ENCODE measurements at places on chromosomes 3 and 15.
A peak's percentile ranks its signal among the peaks of the same experiment; 100 is the strongest.

DNA sequence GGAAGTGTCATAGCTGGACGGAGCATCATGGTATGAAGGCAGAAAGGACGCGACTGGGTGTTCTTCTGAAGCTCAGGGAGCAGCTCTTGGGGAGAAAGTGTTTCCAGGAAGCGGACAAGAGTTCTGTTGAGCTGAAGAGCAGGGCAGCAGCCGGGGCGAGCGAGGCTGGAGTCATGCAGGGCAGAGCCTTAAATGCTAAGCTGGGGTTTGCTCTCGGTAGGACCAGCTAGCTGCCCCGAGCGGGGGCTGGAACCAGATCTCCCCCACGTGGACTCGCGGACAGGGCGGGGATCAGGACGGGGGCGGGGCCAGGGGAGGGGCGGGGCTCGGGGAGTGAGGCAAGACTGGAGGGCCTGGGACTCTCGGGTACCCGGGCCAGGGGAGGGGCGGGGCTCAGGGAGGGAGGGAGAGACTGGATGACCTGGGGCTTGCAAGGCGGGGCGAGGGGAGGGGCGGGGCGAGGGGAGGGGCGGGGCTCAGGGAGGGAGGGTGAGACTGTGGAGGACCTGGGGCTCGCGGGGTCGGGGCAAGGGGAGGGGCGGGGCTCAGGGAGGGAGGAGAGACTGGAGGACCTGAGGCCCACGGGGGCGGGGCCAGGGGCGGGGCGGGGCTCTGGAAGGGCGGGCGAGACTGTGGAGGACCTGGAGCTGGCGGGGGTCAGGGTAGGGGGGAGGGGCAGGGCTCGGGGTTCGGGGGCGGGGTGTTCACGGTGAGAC, 461 bp upstream of the FAH start:
- peak; percentile 77 for DNase-seq

GRCh38 chr3:189449084-189449483, 182.1 kb upstream of the TP63 start:
- DNase-seq = no peak

GRCh38 chr3:158936530-158937113, 134.8 kb downstream of the MFSD1 start:
- DNase-seq = no peak

DNA sequence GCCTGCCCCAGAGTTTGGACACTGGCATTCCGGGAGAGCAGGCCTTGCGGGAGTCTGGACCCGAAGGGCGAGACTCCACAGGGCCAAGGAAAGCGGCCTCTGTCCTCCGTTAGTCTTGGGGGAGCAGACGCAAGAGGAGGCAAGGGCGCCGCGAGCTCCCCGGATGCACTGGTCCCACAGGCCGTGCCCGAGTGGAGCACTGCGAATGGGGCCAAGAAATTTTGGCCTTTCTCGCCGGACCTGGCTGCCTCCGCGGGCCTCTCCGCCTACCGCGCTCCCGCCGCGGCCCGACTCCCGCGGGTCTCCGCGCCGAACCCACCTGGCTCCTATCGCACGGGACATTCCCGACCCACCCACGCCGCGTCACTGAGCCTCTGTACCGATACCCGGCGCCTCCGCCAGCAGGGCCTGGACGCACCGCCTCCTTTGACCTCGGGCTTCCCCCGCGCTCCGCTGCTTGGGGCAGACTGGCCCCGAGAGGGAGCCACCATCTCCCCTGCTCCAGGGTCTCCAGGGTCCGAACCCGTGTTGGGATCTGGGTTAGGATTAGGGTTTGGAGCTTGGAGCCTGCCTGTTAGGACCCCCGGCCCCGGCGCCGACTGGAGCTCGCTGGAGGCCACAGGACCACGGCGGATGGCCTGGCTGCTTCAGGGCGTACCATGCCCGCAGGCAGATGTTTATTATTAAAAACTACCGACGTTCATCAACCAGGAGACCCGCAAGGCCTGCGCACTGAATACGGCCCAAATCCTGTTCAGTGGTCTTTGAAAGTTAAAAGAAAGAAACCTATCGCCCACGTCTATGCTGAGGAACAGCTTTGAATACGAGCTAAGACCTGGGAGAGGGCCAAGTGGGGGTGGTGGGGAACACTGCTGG, 11.7 kb downstream of the SHOX2 start:
- DNase-seq = no peak

GRCh38 chr3:58288011-58288728, 17.9 kb upstream of the RPP14 start:
- no peak for DNase-seq

DNA sequence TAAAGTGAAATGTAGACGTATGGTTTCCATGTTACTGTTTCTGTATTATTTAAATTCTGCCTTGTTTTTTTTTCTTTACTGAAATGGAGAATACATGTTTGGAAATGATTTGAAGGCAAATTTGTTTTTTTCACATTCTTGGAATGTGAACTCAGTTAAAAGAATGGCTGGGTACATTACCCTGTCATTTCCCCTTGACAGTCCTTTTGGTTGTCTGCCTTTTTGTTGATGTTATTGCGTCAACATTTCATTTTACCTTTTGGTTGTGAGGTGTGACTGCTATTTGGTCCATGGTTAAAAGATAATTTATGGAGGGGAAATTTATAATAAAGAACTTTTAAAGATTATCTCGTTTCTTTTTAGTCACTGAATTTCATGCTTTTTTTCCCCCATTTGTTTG, 3.2 kb upstream of the GPR171 start:
- no peak for DNase-seq

- no peak for DNase-seq
These were observed 3.3 kb upstream of the SLC22A14 start for GRCh38 chr3:38278841-38279240.

DNA sequence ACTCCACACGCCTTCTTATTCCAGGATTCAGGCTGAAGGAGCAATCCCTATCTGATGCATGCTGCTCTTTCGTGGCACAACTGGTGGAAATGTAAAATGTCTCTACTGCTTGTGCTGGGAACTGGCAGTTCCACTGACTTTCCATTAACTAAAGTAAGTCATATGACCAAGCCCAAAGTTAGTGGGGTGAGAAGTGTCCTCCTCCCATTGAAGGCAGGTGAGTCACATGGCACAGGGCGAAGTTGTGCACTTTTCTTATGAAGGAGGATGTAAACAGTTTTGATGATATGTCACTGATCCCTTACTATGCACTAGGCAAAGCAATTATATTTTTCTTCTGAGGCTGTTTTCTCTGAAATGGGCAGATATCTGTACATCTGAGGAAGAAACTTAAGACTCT, 51.6 kb downstream of the SLC7A14 start:
- DNase-seq = no peak

GRCh38 chr3:182970811-182971418, 9.4 kb downstream of the DCUN1D1 start:
- DNase-seq = no peak

GRCh38 chr3:37271611-37272010, 97.2 kb upstream of the LRRFIP2 start:
- no peak for DNase-seq

DNA sequence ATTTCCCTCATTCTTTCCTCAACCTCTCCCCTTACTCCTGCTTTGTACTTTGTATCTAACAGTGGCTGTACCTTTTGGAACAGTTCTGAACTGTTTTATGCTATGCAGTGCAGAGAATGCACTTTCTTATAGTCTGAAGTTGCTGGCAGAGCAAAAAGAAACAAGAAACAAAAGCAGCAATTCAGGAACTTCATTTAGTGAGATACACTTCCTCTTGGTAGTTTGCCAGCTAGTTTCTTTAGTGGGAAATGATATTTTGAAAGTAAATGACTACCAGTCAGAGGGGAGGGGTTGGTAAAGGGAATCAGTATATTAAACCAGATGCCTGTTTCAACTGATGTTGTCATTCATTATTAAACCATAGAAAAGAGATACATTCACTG, 55.0 kb upstream of the CHD2 start:
- no peak for DNase-seq

DNA sequence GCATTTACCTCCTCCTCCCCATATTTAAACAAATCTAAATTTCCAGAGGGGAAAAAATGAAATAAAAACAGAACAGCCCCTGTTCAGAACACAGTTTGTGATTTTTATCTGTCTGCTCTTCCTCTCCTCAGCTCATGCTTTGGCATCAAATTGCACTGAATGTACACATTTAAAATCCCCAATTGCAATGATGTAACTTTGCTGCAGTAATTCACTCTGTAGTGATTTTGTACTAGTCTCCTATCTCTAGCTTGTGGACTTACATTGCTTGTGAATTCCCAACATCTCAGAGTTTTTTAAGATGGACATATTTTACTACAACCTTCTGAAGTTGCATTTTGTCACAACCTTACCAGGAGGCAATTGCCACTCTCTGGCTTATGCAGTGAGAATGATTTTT, 81.6 kb upstream of the ROBO2 start:
- DNase-seq = no peak

DNA sequence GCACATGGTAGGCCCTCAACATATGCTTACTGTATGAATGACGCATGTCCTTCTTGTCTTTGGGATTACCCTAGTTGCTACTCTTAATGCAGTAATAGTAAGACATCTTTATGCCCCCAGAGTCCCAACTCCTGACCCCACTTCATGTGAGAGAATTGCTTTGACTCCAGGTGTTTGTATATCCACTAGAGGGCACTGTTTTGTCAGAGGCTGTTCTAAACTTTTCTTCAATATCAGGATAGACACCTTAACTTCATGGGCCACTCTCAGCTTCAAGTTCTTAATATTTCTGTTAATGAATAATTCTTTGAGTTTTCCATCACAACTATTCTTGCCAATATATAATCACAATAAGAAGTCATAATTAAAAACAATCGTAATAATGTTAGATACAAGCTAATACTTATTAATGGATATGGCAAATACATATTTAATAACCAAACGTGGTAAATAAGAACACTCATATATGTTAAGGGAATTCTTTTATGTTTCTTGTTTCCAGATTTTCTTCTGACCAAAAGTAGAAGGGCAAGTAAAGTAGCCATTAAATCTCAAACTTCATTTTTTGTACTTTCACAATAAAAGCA, 337.2 kb upstream of the DNAJC19 start:
- peak; percentile 67 for DNase-seq

- peak; percentile 50 for DNase-seq
These were observed 2.7 kb downstream of the MAP6D1 start for GRCh38 chr3:183822631-183823030.

GRCh38 chr3:56297281-56297840, 170.9 kb downstream of the ERC2 start:
- no peak for DNase-seq

GRCh38 chr3:72021531-72021930, 236.6 kb upstream of the PROK2 start:
- DNase-seq = no peak

- DNase-seq = no peak
These were observed 4.7 kb downstream of the ABHD5 start for GRCh38 chr3:43695443-43695842.

- no peak for DNase-seq
These were observed 9.4 kb downstream of the ITPKA start for GRCh38 chr15:41502795-41503668.

DNA sequence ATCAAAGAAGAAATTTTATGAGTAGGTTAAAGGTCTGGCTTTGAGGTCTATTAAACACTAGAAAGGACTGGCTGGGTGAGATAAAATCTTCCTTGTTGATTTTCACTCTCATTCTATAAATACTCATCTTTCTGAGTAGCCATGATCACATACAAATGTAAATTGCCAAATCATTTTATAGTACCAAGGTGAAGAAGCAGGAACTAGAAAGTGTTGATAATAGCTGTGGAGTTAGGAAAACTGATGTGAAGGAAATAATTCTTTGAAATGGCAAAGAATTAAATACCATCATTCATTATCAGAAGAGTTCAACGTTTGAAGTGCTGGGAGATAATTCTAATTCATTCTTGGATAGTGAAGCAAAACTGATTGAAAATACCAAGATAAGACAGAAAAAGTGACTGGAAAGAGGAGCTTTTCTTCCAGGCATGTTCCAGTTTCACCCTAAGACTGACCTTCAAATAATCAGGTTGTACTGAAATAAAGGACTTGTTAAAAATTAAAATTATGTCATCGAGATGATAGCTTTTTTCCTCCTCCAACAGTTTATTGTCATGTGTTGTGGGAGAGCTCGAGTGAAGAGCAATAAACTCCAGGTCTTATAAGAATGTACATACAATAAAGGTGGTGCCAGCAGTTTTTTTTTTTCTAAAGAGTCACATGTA, 17.4 kb downstream of the THBS1 start:
- no peak for DNase-seq

DNA sequence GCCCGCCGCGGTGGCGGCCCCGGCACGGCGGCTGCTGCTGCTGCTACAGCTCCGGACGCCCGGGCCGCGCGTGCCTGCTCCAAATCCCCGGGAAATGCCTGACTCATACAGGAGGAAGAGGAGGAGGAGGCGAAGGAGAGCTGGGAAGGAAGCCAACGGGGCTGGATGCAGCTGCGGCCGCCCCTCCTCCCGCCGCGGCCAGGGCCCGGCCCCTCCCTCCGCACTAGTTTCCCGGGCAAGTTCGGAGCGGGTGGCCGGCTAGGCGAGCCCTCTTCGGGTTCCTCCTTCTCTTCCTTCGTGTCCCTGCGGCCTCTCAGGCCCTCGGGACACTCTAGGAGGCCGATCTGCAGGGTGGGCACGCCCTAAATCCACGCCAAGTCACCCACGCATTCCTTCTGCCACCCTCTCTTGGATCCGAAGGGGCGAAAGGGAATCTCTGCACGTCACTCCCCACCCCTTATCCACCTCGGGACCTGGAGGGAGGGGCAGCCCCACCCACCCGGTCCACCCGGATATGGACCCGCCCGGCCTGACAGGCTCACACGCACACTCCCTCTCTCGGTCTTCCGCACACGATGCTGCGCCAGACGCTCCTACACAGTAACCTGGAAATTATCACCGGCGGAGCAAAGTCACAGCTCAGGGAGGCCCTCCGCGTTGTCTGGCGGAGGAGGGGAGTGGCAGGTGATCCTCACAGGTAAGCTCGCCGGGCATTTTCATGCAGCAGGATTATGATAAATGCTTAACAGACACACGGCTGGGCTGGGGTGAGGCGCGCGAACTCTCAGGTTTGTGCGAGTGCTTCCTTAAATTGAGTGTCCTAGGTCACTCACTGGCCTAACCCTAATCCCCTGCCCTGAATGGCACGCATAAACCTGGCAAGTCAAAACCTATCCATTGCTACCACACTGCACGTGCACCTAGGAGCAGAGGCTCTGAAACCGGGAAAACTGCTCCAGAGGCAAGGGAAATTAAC, at the start of the genes OSBPL10 and ZNF860:
Gene OSBPL10 (minus strand): TSS at position 57 of the 976 bp plus-strand sequence. CDS start 83 bp downstream, outside the sequence.
Gene ZNF860 (plus strand): TSS at position 545 of the 976 bp plus-strand sequence. CDS start 7,330 bp downstream, outside the sequence.
- DNase-seq = peak; percentile 79

DNA sequence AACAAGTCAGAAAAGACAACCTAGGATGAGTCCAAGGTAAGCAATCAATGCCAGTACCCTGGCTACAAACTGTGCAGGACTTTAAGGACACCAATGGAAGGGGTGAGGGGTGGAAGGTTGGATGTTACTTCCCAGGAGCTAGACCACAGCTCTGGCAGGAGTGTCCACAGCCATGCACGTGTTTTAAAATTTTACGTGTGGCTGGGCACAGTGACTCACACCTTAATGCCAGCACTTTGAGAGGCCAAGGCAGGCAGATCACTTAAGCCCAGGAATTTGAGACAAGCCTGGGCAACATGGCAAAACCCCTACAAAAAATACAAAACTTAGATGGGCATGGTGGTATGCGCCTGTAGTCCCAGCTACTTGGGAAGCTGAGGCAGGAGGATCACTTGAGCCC, 14.7 kb upstream of the HDC start:
- DNase-seq = no peak
